HTR-8/SVneo (cell line): ENCODE measurements at places on chromosomes 1 and 21.

- DNase-seq = no peak
These were observed 601.7 kb downstream of the NPHP4 start for GRCh38 chr1:5390504-5390903.

- DNase-seq = no peak
These were observed 3.7 kb downstream of the PFKL start for GRCh38 chr21:44303490-44303981.

- no peak for DNase-seq
These were observed 5.0 kb upstream of the FMN2 start for GRCh38 chr1:240086726-240087125.

GRCh38 chr1:84505493-84506001 lies 639 bp upstream of the SPATA1 start:
- peak; percentile 11 for DNase-seq

DNA sequence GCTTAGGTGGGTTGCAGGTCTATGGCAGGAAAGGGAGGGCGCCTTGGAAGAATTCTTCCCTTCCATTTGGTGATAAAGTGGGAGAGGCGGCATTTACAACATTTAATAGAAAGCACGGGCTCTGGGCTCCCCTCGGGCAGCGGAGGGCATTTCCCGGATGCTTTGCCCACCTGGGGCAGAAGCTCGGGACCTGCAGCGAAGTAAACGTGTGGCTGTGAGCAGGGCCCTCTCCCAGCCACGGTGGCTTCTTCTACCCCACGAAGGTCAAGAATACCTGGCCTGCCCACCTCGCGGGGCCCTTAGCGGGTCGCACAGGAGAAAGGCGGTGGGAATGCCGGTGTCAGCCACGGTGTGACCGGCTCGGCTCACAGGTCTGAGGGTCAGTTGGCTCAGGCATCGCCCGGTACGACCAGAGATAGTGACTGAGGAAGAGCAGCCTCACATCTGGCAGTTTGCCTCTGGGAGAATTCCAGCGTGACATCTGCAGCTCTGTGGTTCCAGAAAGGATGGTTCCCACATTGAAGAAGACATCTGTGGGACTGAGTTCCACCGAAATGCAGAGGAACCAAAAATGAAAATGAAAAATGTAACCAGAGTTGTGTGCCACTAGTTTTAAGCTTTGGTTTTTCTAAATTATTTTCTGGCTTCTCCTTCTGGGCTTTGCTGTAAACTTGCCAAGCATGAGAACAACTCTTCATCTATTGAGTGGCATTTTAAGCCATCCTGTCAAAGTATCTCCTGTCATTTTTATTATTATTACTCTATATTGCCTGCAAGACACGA lies 720 bp upstream of the F3 start:
- no peak for DNase-seq

DNA sequence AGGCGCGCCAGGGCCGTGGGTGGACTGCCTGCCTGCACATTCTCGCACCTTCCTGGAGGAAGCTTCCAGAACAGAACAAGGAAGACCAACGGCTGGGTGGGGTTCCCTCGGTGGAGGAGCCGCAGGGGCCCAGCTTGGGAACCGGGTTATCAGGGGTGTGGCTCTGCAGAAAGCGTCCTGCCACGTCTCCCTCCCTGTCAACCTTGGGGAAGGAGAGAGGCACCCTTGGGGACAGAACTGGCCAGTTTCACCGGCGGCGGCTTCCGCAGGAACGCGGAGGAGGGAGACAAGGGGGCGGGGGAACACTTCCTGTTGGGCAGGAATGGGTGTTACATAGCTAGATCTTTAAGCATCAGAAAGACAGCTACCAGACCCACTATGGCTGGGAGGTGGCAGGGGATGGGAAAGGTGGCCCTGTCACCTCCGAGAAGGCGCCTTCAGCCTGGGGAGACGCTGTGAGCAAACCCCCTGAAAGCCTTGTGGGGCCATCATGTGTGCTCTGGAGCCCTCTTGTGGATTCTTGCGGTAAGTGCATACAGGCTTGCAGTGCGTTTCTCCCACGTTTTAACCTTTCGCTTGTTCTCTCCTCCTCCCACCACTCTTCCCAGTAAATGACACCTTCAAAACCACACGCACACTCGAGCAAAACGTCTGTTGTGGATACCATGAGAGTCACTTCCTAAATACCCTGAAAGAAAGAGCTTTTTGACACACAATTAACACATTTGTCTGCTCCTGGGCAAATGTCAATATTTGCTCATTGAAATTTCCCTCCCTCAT lies 3.8 kb upstream of the PLEKHA6 start:
- peak; percentile 72 for DNase-seq

DNA sequence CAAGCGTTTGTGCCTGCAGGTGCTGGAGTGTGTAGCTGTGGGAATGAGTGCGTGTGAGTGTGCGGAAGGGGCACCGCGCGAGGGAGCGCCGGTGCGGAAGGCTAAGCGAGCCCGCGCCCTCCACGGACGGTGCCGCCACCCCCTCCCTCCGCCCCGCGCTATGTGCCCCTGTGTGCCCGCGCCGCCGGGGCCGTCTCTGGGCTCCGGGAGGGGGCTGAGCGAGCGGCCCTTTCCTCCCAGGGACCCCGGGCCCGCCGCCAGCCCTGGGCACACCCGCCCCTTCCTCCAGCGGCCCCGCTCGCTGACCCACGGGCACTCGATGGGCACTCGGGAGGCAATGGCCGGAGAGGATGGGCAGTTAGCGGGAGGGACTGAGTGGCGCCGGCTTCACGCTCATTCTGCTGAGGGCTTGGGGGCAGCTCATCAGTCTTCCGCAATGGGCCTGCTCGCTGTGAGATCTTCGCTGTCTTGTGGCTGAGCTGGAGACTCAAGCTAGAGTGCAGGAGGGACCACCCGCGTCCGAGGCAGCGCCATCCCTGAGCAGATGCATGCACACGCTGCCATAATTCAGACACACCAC lies 8.6 kb upstream of the ADGRB2 start:
- DNase-seq = no peak

DNA sequence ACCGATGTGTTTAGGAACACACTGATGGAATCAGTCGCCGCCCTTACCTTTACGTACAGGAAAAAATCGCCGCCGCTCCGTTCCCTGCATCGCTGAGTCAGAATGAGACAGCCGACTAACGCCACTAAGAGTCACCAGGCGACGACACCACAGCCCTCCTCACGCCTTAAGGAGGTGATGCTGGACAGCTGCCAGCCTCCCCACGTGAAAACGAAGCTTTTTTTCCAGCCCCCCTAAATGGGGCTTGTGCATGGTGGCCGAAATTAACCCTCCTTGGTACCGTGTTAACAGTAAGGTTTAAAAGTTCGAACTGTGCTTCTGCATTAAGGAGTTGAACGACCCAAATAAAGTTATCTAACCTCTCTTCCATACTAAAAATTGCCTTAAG lies 511 bp downstream of the DNTTIP2 start:
- DNase-seq = peak; percentile 7

- DNase-seq = no peak
These were observed 37.2 kb downstream of the SETD4 start for GRCh38 chr21:36023092-36023480.

DNA sequence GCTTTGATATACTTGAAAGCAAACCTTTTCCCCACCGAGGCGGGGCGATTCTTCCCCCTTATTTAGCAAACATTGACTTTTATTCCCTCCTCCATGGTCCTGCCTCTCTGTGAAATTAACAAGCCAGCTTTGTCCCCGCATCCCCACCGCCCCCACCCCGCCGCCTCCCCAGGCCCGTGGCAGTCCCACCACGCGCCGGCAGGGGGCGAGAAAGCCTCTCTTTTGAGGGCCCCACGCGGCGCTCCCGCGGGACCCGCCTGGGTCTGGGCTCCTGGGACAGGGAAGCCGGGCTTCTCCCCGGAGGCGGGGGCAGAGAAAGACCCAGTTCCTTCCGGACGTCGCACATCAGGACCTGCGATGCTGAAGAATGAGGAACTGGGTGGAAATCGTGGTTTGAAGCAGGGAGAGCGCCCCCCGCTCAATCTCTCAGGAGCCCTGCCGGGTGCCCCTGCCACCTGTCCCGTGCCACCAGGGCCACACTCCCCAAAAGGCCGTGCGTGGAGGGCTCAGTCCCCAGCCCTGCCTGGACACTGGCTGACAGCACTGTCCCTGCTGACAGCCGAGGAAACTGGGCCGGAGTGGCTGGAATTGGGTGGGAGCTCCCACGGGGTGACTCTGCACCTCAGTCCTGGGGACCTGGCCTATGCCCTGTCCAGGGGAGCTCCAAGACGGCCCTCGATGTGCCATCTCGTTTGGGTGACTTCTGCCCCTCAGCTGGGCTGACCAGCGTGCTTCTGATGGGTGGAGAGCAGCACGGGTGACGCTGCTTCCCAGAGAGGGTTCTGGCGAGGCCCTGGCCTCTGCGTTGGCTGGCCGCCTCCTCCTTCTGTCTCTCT lies 8.6 kb upstream of the ACTRT2 start:
- peak; percentile 21 for DNase-seq

- DNase-seq = no peak
These were observed 157.2 kb downstream of the DENND1B start for GRCh38 chr1:197618061-197618460.

DNA sequence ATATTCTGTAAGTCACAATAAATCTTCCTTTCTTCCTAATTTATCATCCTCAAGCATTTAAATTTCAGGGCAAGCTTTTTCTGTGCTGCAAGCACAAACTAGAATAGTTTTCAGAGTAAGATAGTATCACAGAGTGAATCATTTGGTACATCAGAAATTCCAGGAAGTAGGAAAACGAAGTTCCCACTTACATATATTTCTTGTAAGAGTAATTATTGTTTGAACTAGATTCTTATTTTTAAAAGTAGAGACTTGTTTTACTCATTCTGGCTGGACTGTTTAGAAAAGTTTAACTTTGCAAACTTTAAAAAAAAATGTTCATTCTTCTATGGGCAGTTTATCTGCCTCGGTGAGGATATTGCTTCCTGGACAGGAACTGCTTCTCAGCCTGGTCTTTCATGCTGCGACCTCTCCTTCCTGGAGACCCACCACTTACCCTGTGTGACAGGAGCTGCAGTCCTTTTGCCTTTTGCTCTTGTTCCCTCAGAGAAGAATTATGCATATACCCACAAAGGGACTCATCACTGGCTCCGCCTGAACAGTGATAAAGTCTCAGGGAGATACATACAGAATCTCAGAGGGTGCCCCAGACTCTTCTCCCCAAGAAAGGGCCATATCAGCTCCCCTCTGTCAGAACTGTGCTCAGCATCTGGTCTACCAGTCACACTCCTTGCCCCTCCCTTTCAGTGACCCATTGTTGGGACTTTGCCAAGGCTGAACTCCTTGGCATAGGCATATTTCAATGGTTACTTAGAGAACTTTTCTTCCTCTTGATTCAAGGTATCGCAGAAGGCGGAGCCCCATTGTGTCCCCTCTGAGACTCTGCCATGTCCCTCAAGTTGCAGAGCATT lies 102.7 kb upstream of the CD55 start:
- DNase-seq = no peak

- no peak for DNase-seq
These were observed 190.2 kb downstream of the NR5A2 start for GRCh38 chr1:200217703-200218102.

DNA sequence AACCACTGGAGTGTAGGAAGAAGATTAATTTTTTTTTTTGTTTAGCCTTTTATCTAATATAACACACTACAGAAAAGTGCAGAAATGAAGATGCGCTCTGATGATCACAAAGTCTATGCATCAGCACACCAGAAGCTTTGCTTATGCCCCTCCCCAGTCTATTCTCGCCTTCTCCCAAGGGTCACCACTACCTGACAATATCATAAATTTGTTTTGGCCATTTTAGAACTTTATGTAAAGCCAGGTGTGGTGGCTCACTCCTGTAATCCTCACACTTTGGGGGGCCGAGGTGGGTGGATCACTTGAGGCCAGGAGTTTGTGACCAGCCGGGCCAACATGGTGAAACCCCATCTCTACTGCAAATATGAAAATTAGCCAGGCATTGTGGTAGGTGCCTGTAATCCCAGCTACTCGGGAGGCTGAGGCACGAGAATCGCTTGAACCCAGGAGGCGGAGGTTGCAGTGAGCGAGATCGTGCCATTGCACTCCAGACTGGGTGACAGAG lies 231.3 kb downstream of the FOXD2 start:
- DNase-seq = no peak

GRCh38 chr1:2509589-2509988 lies 16.8 kb downstream of the PANK4 start:
- DNase-seq = no peak

DNA sequence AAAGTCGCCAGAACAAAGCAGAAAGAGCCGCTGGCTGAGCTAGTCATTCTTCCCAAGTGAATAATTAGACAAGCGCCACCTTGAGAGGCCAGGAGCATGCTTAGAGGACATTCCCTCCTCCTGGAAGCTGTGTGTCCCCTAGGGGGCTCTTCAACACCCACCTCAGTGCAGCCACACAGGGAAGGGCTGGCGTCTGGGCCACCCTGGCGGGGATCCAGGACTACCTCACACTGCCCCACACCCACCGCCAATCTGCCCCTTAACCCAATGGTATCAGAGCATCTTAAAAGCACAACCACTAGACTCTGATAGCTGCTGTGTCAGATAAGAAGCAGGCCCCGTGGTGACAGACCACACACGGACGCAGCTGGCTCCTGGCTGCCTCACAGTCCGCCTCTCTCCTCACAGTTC lies 24.9 kb downstream of the SETD4 start:
- DNase-seq = no peak
